Activated CD4-positive, alpha-beta memory T cell treated with anti-CD3 and anti-CD28 coated beads, Interleukin-2, amount 10 ng/mL, durations not matched to agents 7 days and 5 days (primary cell): ENCODE measurements at places on chromosomes 3 and 15. TPM values are rescaled to one million over a fixed set of nuclear protein-coding genes. Genes with fewer than 3 reads are reported as not detected.

Gene SAMMSON
- not detected for total RNA-seq

Gene SH2D7
- total RNA-seq = not detected

Gene GOLGA8T
- not detected for total RNA-seq

Gene MEX3B
- 0.93 TPM for total RNA-seq
